ENCODE measurements at places on chromosomes 1 and 21. TPM values are rescaled to one million over a fixed set of nuclear protein-coding genes. Genes with fewer than 3 reads are reported as not detected.

OPRD1 gene
- total RNA-seq = not detected

OLIG1 gene
- not detected for total RNA-seq

FMO1 gene
- not detected for total RNA-seq

KLF17 gene
- 0.37 TPM for total RNA-seq

MLLT11 gene
- 0.78 TPM for total RNA-seq

RGS7 gene
- 2.0 TPM for total RNA-seq

EFNA4 gene
- 0.73 TPM for total RNA-seq
